Naive thymus-derived CD8-positive, alpha-beta T cell (primary cell): ENCODE measurements at places on chromosomes 16 and 17. TPM values are rescaled to one million over a fixed set of nuclear protein-coding genes. Genes with fewer than 3 reads are reported as not detected.

GRCh38 chr17:40551091-40551878 lies 14.0 kb downstream of the CCR7 start:
- DNase-seq: no peak

DNA sequence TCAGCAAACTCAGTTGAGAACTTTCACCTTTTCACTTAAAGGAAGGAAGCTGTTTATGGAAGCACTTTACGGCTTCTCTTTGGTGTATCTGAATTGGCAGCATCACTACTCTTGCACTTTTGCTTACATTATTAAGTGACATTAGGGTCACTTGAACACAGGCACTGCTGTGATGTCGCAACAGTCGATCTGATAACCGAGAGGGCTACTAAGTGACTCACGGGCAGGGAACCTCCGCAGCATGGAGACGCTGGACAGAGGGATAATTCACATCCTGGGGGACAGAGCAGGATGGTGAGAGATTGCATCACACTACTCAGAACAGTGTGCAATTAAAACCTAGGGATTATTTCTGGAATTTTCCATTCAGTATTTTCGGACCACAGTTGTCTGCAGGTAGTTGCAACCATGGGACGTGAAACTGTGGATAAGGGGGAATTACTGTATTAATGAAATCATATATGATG lies 56.5 kb downstream of the DNAH2 start:
- DNase-seq: no peak

DNA sequence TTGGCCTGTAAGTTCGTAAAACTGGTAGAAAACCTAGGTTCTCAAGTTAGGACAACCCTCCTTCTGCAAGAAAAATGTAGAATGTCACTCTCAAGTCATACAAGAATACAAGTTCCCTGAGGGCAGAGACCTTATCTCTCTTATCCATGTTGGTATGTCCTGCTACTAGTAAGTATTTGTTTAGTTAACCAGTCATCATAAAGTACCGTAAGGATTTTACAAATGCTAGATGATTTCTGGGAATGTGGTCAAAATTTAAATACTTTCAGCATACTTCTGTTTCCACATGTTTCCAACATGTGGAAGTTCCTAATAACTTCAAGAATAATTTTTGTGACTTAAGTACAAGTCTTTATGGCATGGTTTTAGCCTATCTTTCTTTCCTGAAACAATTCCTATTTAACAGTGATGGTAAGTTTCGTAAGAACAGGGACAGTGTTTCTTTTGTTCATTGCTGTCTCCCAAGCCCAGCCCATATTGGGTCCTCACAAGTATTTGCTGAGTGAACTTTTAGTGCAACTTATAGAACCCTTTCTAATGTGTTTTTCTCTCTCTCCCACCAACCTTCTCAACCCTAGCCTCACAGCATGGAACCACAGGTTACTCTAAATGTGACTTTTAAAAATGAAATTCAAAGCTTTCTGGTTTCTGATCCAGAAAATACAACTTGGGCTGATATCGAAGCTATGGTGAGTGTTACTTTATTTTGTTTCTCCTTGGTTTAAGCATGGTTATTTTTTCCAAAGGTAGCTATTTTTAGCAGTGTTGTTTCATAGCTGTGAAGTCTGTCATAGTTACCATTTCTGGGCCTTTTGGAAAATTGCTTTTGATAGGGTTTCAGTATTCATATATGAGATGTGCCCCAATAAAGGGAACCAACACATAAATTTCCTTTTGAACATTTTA lies 4.5 kb downstream of the NBR1 start:
- DNase-seq: no peak

GRCh38 chr17:70022175-70022574 lies 52.9 kb upstream of the KCNJ16 start:
- no peak for DNase-seq

DNA sequence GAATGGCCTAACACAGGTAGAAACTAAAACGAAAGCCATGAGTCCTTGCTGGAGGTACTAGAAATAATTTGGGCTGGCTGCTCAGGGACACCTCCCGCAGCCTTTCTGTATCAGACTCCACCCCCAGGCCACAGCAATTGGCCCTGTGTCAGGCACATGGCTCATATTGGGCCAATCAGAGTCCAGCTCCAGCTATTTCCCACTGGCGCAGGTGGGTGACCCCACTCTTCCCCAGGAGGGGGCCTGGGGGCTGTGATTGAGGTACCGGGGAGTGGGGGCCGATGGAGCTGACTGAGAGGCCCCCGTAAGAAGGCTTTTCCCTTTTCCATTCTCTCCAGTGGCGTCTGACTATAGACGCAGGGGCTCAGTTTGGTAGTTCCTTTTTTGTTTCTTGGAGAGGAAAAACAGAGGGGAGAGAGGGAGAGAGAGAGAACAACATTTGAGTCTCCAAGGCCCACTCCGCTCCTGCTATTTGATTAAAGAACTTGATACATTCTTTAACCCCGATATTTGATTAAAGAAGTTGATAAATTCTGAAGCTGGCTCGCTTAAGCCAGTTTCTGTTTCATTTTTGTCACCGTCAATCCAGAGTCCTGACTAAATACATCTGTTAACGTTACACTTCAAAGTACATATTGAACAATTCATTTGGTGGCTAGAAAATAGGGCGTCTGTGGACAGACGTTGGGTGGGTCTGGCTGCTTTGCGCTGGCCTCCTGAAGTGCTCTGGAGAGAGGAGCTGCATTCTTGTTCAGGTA lies 26.3 kb downstream of the FOXL1 start:
- no peak for DNase-seq

- no peak for DNase-seq
Observed at GRCh38 chr17:17172001-17172939, 33.9 kb downstream of the PLD6 start.

DNA sequence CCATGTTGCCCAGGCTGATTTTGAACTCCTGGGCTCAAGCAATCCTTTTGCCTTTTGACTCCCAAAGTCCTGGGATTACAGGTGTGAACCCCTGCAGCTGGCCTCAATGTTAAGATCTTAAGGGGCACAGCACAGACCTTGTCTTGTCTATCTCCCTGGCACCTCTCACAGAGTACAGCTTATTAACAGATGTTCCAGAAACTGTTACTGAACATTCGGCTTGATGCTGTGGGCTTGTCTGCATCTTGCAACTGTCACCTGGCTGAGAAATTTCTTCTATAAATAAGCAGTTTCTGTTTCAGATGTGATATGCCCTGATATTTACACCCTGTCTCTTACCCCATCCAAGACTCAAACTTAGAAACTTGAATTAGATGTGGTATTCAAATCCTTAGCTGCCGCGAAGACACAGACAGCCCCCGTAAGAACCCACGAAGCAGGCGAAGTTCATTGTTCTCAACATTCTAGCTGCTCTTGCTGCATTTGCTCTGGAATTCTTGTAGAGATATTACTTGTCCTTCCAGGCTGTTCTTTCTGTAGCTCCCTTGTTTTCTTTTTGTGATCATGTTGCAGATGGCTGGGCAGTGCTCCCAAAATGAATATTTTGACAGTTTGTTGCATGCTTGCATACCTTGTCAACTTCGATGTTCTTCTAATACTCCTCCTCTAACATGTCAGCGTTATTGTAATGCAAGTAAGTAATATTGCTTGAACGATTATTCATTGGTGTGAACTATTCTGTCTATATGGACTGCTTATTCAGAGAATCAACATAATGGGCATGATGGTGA lies at the start of gene TNFRSF17:
Gene TNFRSF17, plus strand, starts transcription at position 450 of the 791 bp plus-strand sequence. Its CDS starts 115 bp downstream, at position 565.
- DNase-seq: no peak

DNA sequence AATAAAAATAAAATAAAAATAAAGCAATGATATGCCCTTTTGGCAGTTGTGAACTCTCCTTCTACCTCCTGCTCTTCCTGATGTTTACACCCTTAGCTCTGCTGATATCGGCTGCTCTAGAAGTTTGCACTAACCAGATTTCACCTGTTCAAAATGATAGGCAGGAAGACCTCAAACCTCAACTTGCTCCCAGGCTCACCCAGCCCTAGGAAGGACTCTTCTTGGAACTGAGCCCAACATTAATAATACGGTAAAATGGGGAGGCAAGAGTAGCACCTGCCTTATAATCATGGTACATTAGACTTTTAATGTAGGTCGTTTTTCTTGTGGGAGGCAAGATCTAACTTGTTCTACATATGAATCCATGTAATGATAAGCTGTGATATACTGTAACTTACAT lies 61.2 kb upstream of the MED13 start:
- DNase-seq: no peak

SLFN12 gene
- 3.1 TPM for polyA plus RNA-seq

PDPK1 gene
- 27.1 TPM for polyA plus RNA-seq

RND2 gene
- polyA plus RNA-seq: 0.09 TPM

ACSF3 gene
- 22.9 TPM for polyA plus RNA-seq
